ENCODE measurements at places on chromosomes 11 and 22. TPM values are rescaled to one million over a fixed set of nuclear protein-coding genes. Genes with fewer than 3 reads are reported as not detected.

The TPBGL gene
- not detected for total RNA-seq

The EHF gene
- total RNA-seq = 25.9 TPM

The NXPE4 gene
- not detected for total RNA-seq

The CSF2RB gene
- 5.3 TPM for total RNA-seq

The ANKK1 gene
- 1.6 TPM for total RNA-seq

The SCGB1A1 gene
- not detected for total RNA-seq

The KRTAP5-7 gene
- 0.89 TPM for total RNA-seq

The MALAT1 gene
- total RNA-seq = 23,607 TPM

The TP53I11 gene
- total RNA-seq = 11.1 TPM

The IFITM10 gene
- total RNA-seq = 0.99 TPM

The DGCR8 gene
- total RNA-seq = 25.7 TPM

DNA sequence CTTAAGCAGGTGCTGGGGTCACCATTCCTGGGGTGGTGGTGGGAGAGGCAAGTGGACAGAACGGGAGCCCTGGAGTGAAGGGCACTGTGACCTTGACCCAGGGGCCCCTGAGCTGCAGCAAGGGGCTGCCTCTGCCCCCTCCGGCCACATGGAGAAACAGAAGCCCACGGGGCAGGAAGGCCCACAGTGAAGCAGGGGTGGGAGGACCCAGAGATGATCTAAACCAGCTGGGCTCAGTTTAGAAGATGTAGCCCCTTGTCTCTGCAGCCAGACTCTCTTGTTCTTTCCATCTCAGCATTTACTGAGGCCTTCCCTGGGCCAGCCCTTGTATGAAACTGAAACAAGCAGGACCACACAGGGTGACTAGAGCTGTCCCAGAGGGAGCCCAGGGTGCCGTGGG lies 30.5 kb downstream of the WNT11 start:
- DNase-seq = peak; percentile 49

- no peak for DNase-seq
These were observed 167.1 kb downstream of the C11orf91 start for GRCh38 chr11:33533386-33534052.

GRCh38 chr11:115803073-115803740 lies 299.0 kb upstream of the CADM1 start:
- no peak for DNase-seq

GRCh38 chr22:40231618-40232313 lies 54.0 kb downstream of the TNRC6B start:
- no peak for DNase-seq

DNA sequence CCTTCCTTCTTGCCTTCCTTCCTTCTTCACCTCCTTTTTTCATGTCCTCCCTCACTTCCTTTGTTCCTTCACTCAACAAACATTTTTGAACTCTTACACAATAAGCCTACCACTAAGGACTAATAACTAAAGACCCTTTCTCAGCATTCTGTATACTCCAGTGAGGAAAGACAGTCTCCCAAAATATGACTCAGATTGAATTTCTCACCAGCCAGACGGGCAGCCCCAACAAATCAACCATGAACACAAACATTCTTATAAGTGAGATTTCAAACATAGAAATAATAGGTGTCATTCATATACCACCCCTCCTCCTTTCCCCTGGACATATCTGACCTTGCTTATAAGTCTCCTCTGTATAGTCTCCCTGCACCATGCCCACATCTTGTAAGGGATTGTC lies 1079.7 kb downstream of the OPCML start:
- no peak for DNase-seq

- no peak for DNase-seq
These were observed 333.9 kb downstream of the CADM1 start for GRCh38 chr11:115170133-115170815.

- no peak for DNase-seq
These were observed 35.4 kb downstream of the LMO1 start for GRCh38 chr11:8228231-8228630.

DNA sequence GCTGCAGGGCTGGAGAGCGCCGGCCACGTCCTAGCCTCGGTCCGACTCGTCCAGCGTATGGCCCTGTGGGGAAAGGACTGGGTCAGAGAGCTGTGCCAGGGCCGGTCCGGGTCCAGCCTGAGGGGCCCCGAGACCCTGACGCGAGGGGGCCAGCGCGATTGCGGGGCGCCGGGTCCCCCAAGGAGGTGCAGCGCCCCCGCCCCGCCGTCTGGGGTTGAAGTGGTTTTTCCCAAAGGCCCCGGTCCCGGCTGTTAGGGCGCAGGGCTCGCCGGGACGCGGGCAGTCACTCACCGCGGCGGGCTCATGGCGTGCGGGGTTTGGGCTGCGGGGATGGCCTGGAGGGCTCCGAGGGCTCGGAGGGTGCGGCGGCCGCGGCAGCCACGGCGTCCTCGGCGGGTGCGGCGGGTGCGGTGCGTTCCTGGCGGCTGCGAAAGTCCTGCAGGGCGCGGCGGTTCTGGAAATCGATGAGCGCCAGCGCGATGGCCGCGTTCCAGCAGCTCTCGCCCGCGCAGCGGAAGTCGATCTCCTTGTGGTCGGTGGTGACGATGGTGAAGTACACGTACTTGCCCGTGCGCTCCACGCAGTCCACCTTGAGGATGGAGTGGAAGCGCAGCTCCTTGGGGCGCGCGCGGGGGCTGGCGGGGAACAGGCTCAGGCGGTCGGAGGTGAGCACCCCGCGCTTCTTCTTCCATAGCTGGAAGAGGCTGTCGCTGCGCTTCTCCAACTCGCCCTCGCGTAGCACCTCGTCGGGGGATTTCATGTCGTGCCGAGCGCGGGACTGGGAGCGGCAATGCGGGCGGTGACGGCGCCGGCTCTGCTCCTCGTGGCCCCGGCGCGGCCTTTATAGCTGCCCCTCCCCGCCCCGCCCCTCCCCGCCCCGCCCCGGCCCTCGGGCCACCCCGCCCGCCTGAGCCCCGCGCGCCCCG lies at the start of gene PHLDA2:
PHLDA2 (minus strand) TSS at position 816 of the 926 bp plus-strand sequence; CDS start at position 760, 56 bp downstream.
- DNase-seq = no peak

DNA sequence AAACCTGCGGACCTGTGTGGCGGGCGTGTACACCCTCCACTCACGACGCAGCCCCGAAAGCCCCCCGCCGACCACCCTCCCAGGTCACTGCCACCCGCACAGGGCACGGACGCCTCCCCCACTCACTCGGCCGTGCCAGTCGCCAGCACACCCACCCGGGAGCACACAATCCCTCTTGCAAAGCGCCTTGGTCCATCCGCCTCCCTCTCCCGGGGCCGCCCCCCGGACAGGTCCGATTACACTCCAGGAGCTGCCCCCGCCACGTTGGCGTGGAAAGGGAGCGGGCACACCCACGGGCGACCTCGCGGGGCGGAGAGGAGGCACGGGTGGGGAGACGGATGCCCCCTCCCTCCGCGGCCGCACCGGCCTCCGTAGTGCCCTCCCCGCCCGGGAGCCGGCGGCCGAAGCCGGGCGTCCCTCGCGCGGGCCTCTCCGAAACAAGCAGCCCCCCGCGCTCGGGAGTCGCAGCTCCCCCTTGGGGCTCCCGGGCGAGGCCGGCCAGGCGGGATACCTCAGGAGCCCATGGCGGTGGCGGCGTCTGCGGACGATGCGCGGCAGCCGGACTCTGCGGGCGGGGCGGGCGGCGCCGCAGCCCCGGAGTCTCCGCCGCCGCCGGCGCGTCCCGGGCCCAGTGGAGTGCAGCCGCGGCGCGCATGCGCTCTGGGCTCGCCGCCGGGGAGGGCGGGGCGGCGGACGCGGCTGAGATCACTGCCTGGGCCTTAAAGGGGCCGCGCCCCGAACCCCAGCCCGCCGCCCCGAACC lies at the start of gene TMEM184B:
TMEM184B (minus strand) TSS at position 638 of the 762 bp plus-strand sequence. CDS start 25,049 bp downstream, outside the sequence.
- peak; percentile 46 for DNase-seq

DNA sequence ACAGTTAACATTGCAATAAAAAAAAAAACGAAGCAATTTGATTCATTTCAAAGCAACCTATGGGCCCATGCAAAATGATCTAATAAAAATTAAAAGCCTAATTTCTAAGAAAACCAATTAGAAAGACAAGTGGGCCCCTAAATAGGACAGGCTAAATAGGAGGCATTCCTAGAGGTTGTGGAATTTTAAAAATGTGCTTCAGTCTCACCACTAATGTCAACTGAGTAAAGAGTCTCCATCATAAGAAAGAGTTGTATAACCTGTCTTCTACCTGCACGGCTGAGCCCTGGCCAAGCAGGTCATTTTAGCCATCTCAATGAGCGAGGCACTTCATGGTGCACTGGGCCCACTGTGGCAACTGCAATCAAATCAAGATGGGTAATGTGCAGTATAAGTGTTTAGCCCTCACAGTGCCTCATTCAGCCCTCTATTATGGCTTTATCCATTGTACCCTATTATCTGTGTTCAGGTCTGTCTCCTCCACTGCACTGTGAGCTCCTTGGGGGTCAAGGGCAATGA lies 76.4 kb downstream of the PRSS23 start:
- DNase-seq = no peak

GRCh38 chr11:76148231-76148630 lies 58.1 kb downstream of the WNT11 start:
- no peak for DNase-seq

DNA sequence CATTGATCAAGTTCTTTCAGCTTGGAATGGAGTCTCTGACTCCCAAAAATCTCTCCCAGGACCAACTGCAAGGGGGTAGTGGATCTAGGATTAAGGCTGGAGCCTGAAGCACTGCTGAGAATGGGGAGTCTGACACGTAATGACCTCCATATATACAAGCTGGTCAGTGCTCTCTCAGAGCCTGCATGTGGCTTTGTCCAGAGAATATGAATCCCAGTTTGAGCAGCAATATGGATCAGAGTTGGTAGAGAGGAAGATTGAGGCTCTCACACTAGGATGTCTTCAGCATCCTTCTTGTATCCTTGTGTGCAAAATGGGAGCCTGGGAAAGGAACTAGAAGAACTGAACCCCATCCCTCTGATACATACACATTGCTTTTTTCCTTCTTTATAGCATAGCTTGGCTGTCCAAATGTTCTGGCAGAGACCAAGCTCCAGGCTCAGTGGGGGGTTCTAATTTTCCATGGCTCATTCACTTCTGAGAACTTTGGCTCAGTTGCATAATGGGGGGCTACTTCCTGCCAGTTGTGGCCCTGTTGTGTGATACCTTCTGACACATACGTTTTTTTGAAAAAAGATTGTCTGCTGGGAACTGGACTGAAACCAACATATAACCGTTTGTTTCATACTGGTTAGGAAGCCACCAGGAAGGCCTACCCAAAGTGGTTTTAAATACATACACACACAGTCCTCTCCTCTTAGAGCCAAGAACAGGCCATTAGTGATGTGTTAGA lies 138.2 kb downstream of the ETS1 start:
- peak; percentile 5 for DNase-seq

- DNase-seq = no peak
These were observed 35.4 kb downstream of the CD82 start for GRCh38 chr11:44600839-44601383.

DNA sequence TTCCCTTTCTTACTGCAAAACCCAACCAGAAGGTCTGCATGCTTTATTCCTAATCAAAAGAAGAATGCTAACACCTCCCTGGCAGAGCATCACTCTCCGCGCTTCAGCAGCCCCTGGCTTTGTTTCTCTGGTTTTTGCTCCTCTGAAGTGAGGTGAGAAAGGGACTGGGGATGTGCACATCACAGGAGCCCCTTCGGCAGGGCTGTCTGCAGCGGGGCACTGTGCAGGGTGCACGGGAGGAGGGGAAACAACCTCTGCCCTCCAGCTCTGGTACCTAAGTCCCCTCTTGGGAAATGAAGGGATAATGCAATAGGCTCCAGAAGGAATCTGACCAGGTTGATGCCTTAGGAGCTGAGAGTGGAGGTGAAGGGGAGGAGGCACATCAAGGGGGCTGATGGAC lies 312.7 kb downstream of the NTM start:
- no peak for DNase-seq

GRCh38 chr11:71116693-71117040 lies 135.7 kb downstream of the SHANK2 start:
- DNase-seq = no peak

- peak; percentile 68 for DNase-seq
These were observed 937 bp upstream of the C1QTNF6 start for GRCh38 chr22:37188901-37189466.

DNA sequence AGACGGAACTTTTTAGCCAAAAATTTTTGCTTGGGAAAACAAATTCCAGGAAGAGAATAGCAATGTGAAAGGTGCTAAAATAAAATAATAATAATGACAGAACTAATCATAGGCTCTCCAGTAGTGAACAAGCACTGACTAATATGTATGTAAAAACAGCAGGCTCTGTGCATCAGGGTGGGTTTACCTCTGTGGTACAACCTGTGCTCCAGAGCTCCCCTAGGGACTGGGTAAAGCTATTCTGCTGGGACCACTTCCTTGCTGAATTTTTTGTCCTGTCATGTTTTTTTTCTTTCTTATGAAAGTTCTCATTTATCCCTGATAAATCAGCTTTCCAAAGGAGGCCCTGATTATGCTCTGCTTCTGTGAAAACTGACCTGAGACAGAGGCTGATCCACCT lies 18.8 kb downstream of the LUZP2 start:
- DNase-seq = no peak

DNA sequence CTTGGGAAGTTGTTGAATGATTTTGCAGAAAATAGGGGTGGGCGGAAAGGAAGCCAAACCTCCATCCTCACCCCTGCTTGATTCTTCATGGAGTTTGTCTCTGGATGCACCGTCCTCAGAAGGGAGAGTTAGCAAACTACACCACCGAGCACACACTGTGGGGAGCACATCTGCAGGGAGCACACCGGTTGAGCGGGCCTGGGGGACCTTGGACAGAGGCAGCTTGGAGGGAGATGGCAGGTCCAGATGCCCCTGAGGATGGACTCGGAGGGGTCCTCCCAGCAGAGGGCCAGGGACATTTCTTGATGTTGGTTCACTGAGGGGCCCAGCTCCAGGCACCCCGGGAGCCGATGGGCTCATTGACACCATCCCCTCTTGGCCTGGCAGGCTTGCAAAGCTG lies 15.1 kb upstream of the FGF19 start:
- DNase-seq = no peak

DNA sequence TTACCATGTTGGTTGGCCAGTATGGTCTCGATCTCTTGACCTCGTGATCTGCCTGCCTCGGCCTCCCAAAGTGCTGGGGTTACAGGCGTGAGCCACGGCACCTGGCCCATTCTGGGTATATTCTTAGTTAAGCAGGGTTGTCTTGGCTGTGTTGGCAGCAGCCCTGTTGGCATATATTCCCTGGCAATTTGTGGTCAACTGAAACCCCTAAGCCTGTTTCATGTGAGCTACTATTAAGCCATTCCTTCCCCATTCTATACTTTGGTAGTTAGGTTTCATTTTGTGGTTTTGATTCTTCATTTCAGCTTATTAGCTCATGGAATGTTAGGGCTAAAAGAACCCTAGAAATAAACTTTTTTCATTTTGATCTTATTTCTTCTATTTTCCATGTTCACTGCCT lies 22.2 kb upstream of the IL18BP start:
- DNase-seq = no peak

GRCh38 chr11:34632105-34632791 lies 11.4 kb downstream of the EHF start:
- peak; percentile 9 for DNase-seq

DNA sequence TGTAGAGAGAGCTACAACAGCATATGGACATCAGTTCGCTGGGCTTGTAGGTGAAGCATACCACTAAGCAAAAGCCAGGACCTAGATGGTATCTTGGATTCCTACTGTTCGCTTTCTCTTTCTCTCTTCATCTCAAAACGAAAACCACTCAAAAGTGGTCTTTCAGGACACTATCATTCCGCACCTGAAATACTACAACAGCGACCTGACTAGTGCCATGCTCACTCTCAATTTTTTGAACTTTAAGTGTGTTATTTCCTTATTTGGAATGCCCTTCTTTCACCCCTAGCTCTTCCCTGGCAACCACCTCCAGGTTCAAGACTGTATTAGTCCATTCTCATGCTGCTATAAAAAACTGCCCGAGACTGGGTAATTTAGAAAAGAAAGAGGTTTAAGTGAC lies 59.2 kb downstream of the CCDC83 start:
- DNase-seq = no peak
